ENCODE measurements at places on chromosomes 11 and 22.

- H3K36me3 ChIP-seq = no peaks in the 10 kb centered on the region
- no peaks in the 10 kb centered on the region for H3K4me1 ChIP-seq
- no peak overlapping the region for H3K4me3 ChIP-seq
- no peak overlapping the region for H3K27ac ChIP-seq
- no peak for DNase-seq
These were observed 88.2 kb upstream of the LDLRAD3 start for GRCh38 chr11:35855671-35856070.

DNA sequence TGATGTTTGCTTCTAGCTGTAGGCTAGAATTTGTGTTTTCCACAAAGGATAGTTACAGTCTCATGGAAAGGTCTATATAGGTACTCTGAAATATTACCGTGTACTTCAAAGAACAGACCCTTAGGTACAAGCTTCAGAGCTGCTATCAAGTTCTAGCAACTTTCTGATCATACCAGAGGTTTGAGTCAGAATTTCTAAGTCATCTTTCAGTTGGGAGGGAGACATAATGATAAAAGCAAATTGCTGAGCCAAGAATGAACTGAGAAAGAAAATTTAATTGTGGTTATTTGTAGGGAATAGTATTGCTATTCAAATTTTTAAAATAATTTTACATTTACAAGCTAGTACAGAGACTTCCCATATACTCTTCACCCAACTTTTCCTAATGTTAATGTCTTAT lies 19.9 kb upstream of the ME3 start:
- peaks cover 10% of the 10 kb centered on the region for H3K4me1 ChIP-seq
- H3K27me3 ChIP-seq = peaks cover 3% of the 10 kb centered on the region
- no peaks in the 10 kb centered on the region for H3K36me3 ChIP-seq
- DNase-seq = no peak
- no peak overlapping the region for H3K27ac ChIP-seq

DNA sequence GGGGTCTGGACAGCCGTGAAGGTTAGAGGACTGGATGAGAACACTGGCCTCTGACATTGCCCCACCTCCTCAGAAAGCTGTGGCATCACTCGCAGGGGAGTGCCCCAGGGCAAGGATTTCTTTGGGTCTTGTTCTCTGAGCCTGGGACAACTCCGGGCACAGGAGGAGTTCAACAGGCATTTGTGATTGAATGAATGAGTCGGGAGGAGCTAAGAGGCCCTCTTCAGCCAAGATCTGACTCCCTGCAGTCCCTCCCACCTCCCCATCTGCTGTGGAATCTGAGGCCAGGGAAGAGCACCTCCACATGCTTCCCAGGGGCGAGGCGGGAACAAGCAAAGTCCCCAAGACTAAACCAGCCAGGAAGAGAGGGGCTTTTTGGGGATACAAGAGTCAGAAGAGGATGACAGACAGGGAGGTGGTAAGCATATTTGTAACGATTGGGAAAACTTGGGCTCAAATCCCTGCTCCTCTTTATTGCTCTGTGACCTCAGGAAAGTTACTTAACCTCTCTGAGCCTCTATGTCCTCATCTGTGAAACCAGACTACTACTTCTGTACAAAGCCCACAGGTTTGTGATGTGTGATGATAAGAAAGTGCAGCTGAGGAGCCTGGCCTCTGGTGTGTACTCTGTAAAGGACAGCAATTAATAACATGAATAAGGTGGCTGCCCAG lies 6.4 kb downstream of the TP53I11 start:
- H3K4me1 ChIP-seq = peaks cover 83% of the 10 kb centered on the region
- H3K4me3 ChIP-seq = no peak overlapping the region
- no peaks in the 10 kb centered on the region for H3K27me3 ChIP-seq
- no peak for DNase-seq

GRCh38 chr11:19713196-19714021 lies 772 bp downstream of the NAV2 start:
- peaks cover 62% of the 10 kb centered on the region for H3K4me1 ChIP-seq
- no peak overlapping the region for H3K27ac ChIP-seq
- peak; percentile 35 for DNase-seq
- H3K27me3 ChIP-seq = peaks cover 33% of the 10 kb centered on the region

DNA sequence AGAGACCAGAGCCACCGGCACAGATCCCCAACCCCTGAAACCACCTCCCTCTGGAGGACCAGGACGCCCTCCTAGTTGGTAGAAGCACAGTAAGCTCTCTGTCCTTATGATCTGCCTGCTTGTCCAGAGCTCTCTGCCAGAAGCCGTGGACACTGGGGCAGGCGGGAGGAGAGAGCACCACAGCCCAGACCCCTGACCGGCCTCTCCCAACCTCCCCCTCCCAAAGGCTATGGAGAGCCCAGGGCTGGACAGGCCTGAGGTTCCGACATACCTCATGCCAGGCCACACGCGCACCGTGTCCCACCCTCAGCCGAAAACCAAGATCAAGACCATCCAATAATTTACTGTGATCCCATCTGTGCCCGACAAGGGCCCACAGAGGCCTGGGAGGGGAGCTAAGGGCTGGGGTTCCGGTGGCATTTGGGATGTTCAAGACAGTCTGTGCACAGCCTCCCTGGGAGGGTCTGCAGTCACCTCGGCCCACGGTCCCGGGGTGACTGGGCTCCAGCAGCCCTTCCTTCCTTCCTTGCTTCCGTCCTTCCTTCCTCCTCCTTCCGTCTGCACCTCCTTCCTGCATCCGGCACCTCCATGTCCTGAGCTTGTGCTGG lies 3.4 kb downstream of the HRAS start:
- no peaks in the 10 kb centered on the region for H3K36me3 ChIP-seq
- no peak for DNase-seq
- H3K27ac ChIP-seq = no peak overlapping the region
- H3K27me3 ChIP-seq = peaks cover 5% of the 10 kb centered on the region
- H3K4me3 ChIP-seq = no peak overlapping the region
- H3K4me1 ChIP-seq = peaks cover 9% of the 10 kb centered on the region

- no peak overlapping the region for H3K4me3 ChIP-seq
- no peaks in the 10 kb centered on the region for H3K36me3 ChIP-seq
- H3K4me1 ChIP-seq = peaks cover 42% of the 10 kb centered on the region
- no peak for DNase-seq
These were observed 239.8 kb upstream of the ARHGAP20 start for GRCh38 chr11:110951950-110952503.

DNA sequence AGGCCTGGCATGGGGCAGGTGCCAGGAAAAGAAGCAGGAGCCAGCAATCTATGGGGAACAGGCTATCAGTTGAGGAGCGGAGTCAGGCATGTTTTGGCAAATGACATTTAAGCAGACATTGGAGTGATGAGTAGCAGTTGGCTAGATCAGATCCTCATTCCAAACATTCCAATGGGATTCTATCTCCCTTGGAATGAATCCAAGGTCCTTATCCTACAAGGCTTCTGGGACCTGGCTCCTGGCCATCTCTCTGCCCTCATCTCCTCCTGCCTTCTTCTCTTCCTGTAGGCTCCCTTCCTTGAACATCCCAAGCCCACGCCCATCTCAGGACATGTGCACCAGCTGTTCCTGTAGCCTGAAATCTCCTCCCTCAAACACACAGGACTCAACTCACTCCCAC lies 1074.5 kb downstream of the TBC1D22A start:
- DNase-seq = no peak
- H3K4me1 ChIP-seq = peaks cover 27% of the 10 kb centered on the region
- no peaks in the 10 kb centered on the region for H3K36me3 ChIP-seq
- no peak overlapping the region for H3K4me3 ChIP-seq
- peaks cover 14% of the 10 kb centered on the region for H3K27me3 ChIP-seq

- H3K36me3 ChIP-seq = no peaks in the 10 kb centered on the region
- no peak for DNase-seq
- H3K4me1 ChIP-seq = peaks cover 10% of the 10 kb centered on the region
- H3K27ac ChIP-seq = no peak overlapping the region
- peaks cover 4% of the 10 kb centered on the region for H3K27me3 ChIP-seq
These were observed 1290.9 kb downstream of the BRD1 start for GRCh38 chr22:48536541-48537342.

GRCh38 chr11:116835042-116835772 lies 2.2 kb downstream of the APOA1 start:
- H3K4me3 ChIP-seq = peak overlapping the region; percentile 69
- DNase-seq = no peak
- H3K27me3 ChIP-seq = peaks cover 21% of the 10 kb centered on the region
- H3K4me1 ChIP-seq = peaks cover 43% of the 10 kb centered on the region
- no peak overlapping the region for H3K27ac ChIP-seq
- no peaks in the 10 kb centered on the region for H3K36me3 ChIP-seq

- no peak for DNase-seq
- H3K4me3 ChIP-seq = no peak overlapping the region
- H3K36me3 ChIP-seq = peaks cover 27% of the 10 kb centered on the region
- no peaks in the 10 kb centered on the region for H3K27me3 ChIP-seq
These were observed 45.8 kb downstream of the SGSM3 start for GRCh38 chr22:40416267-40416570.

DNA sequence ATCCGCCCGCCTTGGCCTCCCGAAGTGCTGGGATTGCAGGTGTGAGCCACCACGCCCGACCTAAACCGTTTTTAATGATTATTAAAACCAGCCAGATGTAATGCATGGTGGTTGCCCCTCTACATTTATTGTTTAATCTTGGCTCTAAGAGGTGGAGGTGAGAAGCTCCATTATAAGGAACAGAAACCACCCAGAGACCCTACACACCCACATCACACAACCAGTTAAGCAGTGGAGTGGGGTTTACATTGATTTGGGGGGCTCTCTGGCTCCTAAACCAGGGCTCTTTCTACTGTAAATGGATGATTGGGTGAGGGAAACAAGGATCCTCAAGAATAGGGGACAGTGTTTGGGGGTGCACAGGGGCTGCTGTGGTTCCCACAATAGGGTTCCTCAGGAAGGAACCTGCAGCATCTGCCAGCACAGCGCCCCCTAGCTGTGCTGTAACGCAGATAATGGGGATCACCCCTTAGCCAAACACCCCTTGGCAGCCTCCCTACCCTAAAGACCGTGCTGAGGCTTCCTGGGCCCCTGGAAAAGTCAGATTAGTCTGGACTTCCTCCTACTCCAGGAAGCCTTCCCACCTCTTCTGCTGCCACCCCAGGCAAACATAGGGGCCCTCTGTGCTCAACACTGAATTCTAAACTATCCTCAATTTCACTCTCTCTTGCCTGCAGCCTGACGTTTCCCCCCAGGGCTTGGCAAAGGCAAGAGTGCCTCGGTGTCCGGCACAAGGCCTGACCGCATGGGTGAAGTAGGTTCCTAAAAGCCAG lies 2.4 kb downstream of the MPST start:
- H3K4me1 ChIP-seq = peaks cover 61% of the 10 kb centered on the region
- peaks cover 28% of the 10 kb centered on the region for H3K36me3 ChIP-seq
- peak overlapping the region; percentile 70 for H3K4me3 ChIP-seq
- DNase-seq = peak; percentile 56
- no peak overlapping the region for H3K27ac ChIP-seq
- no peaks in the 10 kb centered on the region for H3K27me3 ChIP-seq

GRCh38 chr11:10087186-10087922 lies 206.7 kb downstream of the SBF2 start:
- H3K27me3 ChIP-seq = no peaks in the 10 kb centered on the region
- H3K4me3 ChIP-seq = no peak overlapping the region
- no peak overlapping the region for H3K27ac ChIP-seq
- no peak for DNase-seq
- no peaks in the 10 kb centered on the region for H3K4me1 ChIP-seq

GRCh38 chr11:129412494-129412893 lies 36.8 kb downstream of the BARX2 start:
- H3K27me3 ChIP-seq = no peaks in the 10 kb centered on the region
- H3K36me3 ChIP-seq = peaks cover 6% of the 10 kb centered on the region
- no peak for DNase-seq
- no peak overlapping the region for H3K27ac ChIP-seq
- no peak overlapping the region for H3K4me3 ChIP-seq
- peaks cover 10% of the 10 kb centered on the region for H3K4me1 ChIP-seq

DNA sequence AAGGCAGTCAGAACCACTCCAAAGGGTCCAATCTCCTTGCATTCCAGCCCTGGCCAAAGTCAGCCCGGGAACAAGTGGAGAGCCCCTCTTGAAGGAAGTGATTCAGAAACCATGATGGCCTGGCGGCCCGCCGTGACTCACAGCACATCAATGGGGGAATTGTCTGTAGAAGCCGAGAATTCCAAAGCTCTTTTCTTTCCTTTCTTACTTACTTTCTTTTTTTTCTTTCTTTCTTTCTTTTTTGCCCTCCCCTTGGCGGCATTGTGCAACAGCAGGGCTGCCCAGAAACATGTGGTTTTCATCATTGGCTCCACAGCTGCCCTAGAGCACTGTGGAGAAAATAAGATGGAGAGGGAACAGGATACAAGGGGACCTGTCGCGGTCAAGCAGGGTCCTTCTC lies 140.2 kb upstream of the TIMP3 start:
- H3K27ac ChIP-seq = no peak overlapping the region
- peaks cover 31% of the 10 kb centered on the region for H3K27me3 ChIP-seq
- no peak overlapping the region for H3K4me3 ChIP-seq

GRCh38 chr11:123407130-123407995 lies 22.7 kb upstream of the GRAMD1B start:
- peaks cover 41% of the 10 kb centered on the region for H3K4me1 ChIP-seq
- no peaks in the 10 kb centered on the region for H3K36me3 ChIP-seq
- no peak overlapping the region for H3K27ac ChIP-seq

DNA sequence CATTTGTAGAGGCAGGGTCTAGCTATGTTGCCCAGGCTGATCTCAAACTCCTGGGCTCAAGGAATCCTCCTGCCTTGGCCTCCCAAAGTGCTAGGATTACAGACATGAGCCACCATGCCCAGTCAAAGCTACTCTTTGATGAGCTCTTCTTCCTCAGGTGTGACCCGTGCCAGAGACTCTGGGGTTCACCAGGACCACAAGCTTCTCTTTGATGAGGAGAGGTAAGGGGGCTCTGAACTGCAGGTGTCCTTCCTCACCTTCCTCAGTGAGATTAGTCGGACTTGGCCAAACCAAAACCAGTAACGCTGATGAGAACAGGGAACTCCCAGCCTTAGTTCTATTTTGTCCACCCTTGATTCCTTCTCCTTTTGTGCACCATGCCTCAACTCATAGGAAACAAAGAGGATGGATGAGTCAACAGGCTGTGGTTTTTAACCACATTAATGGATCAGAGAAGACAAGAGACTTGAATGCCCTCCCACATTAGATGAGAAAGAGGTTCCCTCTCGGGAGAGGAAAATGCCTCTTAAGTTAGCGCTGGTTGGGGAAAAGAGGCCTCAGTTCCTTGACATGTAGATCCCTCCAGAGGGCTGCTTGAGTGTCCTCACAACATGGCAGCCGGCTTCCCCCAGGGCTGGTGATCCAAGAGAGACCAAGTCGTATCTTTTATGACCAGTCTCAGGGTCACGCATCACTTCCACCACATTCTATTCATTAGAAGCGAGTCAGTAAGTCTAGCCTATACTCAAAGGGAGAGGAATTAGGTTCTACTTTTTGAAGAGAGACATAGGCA lies 25.7 kb upstream of the CTR9 start:
- H3K4me3 ChIP-seq = no peak overlapping the region
- H3K27ac ChIP-seq = no peak overlapping the region
- no peak for DNase-seq
- peaks cover 10% of the 10 kb centered on the region for H3K36me3 ChIP-seq
- H3K4me1 ChIP-seq = peaks cover 27% of the 10 kb centered on the region
- H3K27me3 ChIP-seq = peaks cover 10% of the 10 kb centered on the region

- DNase-seq = no peak
- no peak overlapping the region for H3K27ac ChIP-seq
- peaks cover 53% of the 10 kb centered on the region for H3K27me3 ChIP-seq
- H3K36me3 ChIP-seq = no peaks in the 10 kb centered on the region
- H3K4me1 ChIP-seq = peaks cover 23% of the 10 kb centered on the region
These were observed 2.1 kb upstream of the SLC35F2 start for GRCh38 chr11:107860688-107861087.

All from nephron progenitor cell (in vitro differentiated cells).